ENCODE measurements at places on chromosomes 2 and 18.

- DNase-seq: no peak
Measured at GRCh38 chr2:120373424-120373823, 27.5 kb downstream of the INHBB start.

DNA sequence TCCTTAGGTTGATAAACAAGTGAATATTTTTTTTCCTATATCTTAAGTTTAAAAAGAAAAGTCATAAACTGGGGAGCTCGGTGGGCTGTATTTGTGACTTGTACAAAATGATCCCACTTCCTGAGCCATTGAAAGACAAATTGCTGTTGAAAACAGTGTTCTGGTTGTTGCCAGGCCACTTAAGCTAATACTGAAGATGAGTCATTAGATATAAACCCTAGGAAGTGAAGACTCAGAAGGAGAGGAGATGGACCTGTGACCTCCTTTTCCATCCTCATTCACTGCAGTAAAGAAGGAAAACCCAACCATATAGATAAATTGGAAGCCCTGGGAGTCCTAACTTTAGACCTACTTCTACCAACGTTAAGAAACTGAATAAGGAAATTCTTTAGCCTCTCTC lies 46.2 kb upstream of the SERPINE2 start:
- no peak for DNase-seq

DNA sequence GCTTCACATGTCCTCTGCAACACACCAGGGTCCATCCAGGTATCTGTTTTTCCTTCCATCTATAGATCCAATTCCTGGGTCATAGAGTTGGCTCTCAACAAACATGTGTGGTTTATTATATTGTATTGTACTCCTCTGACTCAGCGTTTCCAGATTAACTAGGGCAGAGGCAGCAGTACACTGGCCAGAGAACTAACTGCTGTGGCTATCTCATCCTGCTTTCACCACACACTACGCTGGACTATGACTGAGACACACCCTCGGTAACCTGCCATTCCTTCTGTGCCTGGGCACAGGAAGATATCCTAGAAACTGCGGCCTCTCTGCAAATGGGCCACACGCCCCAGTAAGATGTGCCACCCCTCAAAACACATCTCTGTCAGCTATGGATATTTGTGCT lies 159.8 kb upstream of the STK17B start:
- no peak for DNase-seq

DNA sequence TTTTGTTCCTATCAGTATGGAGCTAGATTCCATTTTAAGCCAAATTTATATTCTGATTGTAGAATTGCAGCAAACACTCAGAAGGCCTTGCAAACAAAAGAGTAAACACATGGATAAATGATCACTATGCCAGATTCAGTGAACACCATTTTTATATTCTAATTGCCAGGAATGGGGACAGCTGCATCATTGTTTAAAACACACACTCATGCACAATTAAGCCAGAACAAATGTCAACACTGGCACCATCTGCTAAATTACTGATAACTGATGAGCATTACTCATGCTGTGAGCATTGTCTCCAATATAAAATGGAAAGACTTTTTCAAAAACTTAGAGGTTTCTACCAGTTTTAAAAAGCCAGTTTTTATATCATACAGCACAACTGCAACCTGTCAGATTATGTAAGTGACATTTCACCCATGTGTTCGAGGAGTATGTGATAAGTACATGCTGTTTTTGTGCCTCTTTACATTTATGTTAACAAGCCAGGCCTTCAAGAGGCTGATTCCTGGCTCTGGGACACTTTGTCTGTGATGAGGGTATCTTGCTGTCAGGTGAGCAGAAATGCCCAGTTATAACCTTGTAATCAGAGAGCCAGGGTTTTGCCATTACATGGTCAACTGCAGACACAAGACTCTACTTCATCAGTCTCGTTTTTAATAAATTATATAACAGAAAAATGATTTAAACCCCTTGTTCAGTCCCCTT lies 4.4 kb upstream of the ST8SIA5 start:
- DNase-seq: no peak

DNA sequence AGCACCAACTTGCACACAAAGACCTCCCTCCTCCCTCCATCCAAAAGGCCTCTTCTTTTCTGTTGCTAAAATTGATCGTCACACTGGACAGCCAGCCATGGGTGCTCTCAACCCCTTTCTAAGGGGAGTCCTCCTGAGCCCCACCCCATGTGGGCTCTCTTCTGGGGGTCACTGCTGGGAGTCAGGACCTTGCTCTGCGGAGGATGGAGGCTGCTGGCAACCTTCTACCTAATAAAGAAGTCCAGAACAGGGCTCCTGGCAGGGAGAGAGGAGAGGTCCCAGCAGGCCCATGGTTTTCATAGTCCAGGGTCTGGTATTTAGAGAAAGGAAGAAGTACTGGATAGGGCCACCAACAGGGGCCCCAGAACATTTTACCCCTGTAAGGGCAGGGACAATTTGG lies 67.6 kb upstream of the OTOS start:
- DNase-seq: no peak

- no peak for DNase-seq
Measured at GRCh38 chr2:76808732-76809131, 713.4 kb downstream of the LRRTM4 start.

DNA sequence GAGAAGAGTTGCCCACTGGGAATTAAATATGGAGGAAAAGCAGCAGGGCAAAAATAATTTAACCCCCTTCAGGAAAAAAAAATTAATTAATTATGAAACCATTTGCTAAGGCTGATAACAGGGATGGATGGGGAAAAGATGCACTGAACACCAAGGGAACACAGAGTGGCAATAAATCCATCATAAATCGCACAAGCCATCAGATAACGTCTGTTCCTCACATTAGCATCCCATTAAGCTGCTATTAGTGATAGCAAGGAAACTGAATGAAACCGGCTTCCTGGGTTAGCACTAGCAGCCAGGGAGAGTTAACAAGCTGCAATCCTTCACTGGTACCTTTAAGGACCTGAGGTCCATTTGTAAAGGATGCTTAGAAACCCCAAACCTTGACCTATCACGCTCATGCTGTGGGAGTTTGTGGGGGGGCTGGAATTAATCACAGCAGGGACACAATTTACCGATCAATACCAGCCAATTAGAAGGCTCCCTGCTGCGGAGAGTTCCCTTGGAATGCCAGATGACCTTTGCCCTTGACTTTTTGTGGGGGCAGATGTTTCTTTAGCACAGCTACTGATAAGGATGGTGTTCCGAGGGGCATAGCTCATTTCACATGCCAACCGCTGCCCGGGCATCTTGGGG lies 175.5 kb upstream of the KLF7 start:
- DNase-seq: no peak

DNA sequence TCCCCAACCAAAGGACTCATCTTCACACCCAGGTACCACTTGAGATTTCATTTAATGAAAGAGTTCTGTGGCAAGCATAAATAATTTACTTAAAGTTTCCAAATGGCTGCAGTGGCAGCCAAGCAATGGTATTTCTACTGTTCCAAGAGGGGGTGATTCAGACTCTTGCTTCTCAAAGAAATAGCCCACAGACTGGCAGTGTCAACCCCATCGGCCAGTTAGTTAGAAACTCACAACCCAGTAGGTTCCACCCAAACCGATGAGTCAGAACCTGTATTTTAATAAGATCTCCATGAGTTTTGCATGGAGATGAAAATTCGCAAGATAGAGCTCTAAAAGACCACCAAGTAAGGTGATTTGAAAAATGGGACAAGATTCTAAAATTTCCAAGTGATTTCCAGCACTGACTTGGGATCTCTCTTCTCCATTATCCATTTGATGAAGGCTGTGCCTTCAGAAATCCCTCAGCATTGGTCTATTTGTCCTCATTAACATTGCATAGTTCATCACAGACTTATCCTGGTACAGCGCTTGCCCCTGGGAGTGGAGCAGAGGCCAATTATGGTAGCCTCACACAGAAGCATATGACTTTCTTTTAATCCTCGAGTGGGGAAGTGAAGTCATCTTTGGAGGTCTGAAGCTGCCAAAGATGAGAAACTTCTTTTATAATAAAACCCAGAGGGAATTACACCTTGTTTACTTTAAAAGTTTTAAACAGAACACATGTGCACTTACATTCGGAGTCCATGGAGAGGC lies 361.4 kb upstream of the ID2 start:
- no peak for DNase-seq

DNA sequence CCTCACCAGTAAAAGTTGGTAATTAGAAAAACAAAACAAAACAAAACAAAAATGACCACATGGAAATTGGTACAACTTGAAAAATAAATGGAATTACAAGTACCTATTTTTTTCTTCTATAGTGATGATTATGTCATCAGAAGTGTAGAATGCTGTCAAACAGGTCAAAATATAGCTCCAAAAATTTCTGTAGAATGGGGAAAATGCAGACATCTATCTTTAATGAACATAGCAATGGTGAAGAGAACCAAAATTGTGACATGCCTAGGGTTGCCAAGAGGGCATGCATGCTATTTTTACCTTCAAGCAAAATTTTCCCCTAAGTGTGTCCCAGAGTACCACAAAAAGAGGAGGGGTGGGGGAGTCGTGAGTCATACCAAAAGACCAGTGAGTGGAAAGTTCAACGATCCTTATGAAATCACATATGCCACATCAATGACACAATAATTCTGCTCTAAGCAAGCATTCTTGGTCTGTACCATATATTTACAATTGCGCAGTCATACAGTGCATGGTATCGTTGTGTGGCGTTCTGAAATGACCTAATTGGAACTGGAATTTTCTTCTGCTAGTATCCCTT lies 1436.4 kb downstream of the SUCLG1 start:
- no peak for DNase-seq

DNA sequence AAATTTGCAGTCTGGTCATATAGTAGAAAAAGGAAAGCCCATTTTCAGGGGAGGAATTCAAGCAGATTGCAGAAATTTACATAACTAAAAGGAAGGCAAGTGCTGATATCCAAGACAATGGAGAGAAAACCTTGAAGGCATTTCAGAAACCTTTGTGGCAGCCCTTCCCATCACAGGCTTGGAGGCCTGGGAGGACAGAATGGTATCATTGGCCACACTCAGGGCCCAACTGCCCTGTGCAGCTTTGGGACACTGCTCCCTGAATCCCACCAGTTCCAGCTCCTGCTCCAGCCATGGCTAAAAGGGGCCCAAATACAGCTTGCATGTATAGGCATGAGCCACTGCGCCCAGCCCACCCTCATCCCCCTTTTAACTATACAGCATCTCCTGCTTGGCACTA lies 81.1 kb upstream of the NYAP2 start:
- no peak for DNase-seq

DNA sequence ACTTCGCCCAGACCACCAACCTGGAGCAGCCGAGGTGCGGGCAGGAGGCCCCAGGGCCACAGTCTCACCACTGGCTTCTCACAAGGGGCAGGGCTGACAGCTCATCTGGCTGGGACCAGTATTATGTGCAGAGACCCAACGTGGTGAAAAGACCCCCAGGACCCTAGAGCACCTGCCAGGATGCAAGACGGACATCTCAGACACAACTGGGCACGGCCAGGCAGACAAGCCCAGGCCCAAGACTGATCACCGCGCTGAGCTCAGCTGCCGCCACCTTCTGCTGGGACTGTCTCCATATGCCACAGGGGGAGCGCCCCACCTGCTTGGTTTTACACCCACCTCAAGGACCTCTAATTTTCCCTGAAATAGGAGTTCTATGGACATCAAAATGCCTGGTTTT lies 23.2 kb downstream of the HDAC4 start:
- DNase-seq: no peak

- DNase-seq: no peak
Measured at GRCh38 chr2:53905396-53905795, 45.6 kb upstream of the GPR75 start.

- no peak for DNase-seq
Measured at GRCh38 chr2:167706800-167707199, 540.6 kb downstream of the STK39 start.

DNA sequence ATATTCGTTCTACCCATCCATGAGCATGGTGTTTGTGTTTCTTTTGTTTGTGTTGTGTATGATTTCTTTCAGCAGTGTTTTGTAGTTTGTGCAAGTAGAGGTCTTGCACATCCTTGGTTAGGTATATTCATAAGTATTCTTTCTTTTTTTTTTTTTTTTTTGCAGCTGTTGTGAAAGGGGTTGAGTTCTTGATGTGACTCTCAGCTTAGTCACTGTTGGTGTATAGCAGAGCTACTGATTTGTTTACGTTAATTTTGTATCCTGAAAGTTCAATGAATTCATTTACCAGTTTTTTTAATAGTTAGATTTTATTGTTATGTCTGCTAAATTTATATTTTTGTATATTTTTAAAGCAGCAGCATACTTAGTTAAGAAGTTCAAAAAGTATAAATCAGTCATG lies 834.4 kb upstream of the NRXN1 start:
- no peak for DNase-seq

DNA sequence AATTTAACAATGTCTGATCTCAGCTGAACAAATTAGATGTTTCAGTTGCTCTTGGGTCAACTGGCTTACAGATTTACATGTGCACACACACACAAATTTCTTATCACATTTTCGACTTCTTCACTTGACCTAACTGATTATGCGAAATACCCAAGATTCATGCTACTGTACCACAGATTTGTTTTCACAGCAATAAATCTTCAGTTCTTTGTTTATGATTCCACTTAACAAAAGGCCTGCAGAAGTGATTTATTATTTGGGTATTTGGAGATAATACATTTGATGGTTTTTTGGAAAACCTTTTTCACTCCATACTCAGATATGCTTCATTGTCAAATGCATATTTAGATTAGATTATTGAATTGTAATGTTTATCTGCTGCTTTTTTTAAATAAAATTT lies 129.0 kb downstream of the GALNT1 start:
- no peak for DNase-seq

DNA sequence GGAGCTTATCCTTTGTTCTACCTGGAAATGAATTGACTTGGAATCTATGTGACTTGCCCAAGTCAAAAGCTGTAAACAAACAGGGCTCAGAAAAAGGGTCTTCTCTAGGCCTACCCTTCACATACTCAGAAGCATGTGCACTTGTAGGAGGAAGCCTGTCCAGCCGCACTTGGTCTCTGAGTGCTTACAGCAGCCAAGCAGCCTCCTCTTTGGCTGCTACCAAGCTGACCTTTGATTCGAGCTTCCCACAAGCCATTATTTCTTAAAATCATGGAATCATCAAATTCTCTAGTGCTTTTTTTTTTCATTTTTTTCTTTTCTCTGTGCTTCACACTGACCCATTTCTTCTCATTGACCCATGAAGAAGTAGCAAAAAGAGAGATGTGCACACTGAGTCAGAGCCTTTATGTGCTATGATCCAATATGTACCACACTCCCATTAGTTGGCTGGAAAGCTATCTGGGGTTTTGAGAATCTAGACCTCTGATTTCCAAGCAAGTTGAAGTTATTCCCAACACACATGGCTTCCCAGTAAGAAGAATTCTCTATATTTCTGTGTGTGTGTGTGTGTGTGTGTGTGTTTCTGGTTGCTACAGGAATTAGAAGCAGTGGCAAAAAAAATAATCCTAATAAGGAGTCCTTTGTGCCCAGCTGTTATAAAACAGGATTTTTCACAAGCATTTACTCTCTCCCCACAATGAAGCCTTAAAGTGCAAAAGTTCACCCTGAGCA lies 550.3 kb upstream of the TNP1 start:
- DNase-seq: no peak

All from CD4-positive, alpha-beta T cell treated with Interferon alpha-2 for 1 hour (primary cell).